ENCODE measurements at places on chromosomes 11 and 22.

DNA sequence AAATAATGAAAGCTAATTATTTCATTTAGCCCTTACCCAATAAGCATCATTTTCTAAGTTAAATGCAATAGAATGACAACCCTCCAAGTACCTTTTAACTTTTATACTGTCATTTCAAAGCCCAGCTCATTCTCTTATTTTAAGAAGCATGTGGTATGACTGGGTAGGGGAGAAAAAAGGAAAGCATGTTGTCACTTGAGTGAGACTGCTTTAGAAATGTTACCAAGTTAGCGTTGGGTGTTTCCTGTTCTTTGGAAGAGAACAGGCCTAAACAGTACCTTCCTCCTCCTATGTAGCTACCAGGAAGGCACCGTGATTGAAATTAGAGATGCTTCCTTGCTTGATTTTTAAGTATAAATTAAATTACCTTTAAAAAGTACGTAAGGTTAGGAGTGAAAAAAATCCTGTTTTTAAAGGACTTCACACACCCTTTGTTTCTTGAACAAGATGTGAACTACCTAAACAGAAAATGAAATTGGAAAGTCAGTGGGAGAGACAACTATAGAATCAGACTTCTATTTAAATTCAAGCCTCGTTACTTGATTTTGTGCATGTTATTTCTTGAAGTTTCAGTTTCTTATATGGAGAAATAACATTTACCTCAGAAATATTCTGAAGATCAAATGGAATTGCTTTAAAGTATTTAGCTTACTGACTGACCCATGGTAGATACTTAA is 741 bp upstream of the CNTF start:
- DNase-seq, result no peak

- DNase-seq, result no peak
These were observed 22.3 kb upstream of the KCNJ11 start for GRCh38 chr11:17410606-17411379.

- DNase-seq, result no peak
These were observed 9.5 kb downstream of the TTC28 start for GRCh38 chr22:28670161-28670560.

GRCh38 chr22:47219789-47220188 is 457.3 kb downstream of the TBC1D22A start:
- DNase-seq, result no peak

- DNase-seq, result no peak
These were observed 14.7 kb upstream of the MFRP start for GRCh38 chr11:119361056-119361787.

DNA sequence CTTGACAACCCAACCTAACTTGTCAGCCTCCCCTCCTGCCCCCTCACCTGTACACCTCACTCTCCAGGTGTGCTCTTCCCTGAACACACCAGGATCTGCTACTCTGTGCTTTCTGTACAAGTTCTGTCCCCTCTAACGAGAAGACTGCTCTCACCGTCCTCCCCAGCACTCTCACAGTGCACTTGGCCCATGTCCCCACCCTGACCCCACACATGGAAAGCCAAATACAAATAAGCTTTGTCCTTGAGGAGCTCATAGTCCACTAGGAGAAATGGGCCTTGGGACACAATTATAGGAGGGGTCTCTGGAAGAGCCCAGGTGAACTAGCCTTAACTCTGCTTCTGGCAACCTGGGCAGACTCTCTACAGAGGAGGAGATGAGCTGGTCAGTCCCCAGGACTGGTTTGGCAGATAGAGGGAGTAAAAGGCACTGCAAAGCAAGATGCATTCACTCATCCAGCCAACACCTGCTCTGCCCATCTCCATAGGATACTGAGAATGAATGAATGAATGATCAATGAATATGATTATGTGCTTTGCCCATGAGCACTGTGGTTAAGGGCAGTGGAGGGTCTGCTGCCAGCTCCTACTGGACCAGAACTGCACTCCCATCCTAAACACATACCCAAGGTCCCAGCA is 9.9 kb downstream of the NIPSNAP1 start:
- no peak for DNase-seq

- no peak for DNase-seq
These were observed 12.9 kb downstream of the NEAT1 start for GRCh38 chr11:65435411-65435931.

- DNase-seq, result no peak
These were observed 4.1 kb upstream of the PTDSS2 start for GRCh38 chr11:445765-446588.

DNA sequence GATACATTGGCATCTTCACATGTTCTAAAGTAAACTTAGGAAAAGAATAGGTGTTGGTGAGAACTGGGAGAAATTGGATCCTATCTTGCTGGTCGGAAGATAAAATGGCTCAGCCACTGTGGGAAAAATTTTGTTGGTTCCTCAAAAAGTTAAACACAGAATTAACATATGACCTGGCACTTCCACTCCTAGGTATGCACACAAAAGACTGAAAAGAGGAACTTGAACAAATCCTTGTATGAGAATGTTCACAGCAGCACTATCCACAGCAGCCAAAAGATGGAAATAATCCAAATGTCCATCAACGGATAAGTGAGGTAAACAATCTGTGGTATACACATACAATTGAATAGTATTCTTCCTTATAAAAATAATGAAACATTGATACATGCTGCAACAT is 4.8 kb upstream of the TPH1 start:
- no peak for DNase-seq

DNA sequence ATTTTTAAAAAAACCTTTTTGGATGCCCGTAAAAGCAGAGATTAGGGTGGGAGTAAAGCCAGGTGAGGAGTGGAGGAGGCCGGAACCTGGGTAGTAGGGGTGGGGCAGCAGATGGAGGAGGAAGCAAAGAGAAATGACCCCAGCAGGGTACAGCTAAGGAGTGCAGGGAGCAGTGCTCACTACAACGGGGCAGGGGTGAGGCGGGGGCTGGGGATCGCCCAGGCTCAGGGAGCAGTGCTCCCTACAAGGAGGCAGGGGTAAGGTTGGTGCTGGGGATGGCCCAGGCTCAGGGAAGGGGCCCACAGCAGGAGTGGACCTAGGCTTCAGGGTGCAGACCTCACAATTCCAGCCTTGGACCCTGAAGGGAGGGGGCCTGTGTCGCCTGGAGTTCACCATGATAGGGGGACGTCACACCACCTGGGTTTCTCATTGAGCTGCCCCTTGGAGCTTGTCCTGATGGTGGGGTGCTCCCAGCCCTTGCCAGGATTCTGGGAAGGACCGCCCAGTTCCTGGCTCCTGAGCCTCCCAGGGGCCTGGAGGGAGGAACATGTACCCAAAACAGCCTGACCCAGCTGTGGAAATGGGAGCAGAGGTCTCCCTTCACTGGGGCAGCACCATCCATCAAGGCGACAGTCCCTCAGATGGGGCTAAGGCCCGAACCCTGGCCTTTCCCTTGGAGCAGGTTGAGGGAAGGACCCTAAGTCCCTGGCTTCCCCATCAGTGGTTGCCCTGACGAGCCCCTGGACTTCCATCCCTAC is 2.9 kb upstream of the PNPLA2 start:
- DNase-seq, result no peak

DNA sequence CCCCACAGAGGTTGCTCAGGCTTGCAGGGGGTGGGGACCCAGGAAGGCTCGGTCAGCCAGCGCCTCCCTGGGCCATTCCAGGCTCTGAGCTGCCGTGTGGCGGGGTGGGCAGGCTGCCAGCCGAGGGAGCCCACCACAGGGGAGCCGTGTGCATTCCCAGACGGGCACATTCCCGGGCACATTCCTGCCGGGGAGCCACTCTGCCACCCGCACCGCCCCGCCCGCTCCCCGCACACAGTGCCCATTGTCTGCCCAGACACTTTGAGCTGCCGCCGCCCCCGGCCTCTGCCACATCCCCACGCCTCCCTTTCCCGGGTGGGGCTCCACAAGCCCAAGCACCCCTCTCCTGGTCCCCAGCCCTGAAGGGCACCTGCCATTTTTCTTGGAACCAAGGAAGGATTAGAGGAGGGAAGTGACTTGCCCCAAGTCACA is 27.4 kb downstream of the RPL3 start:
- no peak for DNase-seq

- no peak for DNase-seq
These were observed 12.6 kb upstream of the UPB1 start for GRCh38 chr22:24482575-24482974.

DNA sequence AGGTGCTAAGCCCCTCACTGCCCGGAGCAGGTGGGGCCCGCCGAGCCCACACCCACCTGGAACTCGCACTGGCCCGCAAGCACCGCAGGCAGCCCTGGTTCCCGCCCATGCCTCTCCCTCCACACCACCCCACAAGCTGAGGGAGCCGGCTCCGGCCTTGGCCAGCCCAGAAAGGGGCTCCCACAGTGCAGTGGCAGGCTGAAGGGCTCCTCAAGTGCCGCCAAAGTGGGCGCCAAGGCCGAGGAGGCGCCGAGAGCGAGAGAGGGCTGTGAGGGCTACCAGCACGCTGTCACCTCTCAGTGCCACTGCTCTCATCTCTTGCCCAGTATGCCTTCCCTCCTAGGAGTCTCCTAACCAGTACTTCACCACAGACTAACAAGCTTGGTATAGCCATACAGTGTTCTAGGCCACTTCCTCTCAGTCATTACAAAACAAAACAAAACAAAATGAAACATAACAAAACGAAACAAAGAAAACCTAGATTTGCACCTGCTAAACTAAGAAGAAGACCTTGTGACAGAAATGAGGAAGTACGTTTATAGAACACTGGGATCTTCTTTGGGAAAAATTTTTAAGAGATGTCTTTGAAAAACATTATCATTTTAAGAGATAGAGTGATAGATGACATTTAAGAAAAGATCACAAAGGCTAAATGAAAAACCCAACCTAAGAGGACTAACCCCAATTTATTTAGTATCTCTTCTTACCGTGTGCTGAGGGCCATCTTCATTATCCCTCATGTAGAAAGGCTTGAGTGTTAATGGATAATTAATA is 47.7 kb upstream of the GAB2 start:
- DNase-seq, result no peak

GRCh38 chr11:45473341-45473895 is 187.3 kb upstream of the SYT13 start:
- no peak for DNase-seq

GRCh38 chr11:7600205-7600775 is 73.0 kb downstream of the CYB5R2 start:
- DNase-seq, result no peak

- peak; percentile 51 for DNase-seq
These were observed 29.0 kb upstream of the RASSF10 start for GRCh38 chr11:12979928-12980689.

DNA sequence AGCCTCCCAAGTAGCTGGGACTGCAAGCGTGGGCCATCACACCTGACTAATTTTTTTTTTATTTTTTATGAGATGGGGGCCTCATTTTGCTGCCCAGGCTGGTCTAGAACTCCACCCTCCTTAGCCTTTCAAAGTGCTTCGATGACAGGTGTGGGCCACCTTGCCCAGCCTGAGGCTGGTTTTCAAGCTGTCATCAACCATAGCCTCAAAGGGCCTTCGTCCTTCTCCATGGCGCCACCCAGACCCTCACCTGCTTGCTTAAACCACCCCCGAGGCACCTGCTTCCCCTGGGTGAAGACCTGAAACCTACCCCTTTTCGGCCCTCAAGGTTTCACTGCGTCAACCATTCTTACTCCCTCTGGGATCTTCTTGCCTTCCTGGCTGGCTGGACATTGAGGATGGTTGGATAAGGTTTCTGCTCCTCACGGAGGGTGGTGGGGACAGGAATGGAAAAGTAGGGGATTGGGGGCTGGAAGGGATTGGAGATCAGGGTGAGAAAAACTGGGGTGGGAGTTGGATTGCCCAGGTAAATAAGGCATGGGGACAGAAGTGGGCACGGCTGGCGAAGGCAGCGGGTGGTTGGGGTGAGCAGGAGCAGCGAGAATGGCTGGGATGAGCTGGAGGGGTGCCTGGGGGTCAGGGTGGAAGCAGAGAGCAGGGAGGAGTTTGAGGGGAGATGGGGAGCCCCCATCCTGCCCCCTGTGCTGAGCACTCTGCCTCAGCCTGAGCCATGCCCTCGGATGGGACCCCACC is 2.8 kb upstream of the ACR start:
- DNase-seq, result no peak

GRCh38 chr11:61871158-61871597 is 20.2 kb downstream of the FADS3 start:
- DNase-seq, result peak; percentile 55

DNA sequence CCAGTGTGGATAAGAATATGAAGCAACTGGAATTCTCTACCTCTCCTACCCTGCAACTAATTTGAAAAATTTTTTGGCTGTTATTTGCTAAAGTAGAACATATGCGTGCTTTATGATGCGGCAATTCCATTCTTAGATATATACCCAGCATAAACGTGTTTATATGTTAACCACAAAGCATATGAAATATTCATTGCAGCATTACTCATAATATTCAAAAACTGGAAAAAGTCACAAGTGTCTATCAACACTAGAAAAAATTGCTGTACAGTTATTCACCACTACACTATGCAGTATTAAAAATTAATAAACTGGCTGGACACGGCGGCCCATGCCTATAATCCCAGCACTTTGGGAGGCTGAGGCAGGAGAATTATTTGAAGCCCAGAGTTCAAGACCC is 226.4 kb downstream of the LUZP2 start:
- DNase-seq, result no peak

DNA sequence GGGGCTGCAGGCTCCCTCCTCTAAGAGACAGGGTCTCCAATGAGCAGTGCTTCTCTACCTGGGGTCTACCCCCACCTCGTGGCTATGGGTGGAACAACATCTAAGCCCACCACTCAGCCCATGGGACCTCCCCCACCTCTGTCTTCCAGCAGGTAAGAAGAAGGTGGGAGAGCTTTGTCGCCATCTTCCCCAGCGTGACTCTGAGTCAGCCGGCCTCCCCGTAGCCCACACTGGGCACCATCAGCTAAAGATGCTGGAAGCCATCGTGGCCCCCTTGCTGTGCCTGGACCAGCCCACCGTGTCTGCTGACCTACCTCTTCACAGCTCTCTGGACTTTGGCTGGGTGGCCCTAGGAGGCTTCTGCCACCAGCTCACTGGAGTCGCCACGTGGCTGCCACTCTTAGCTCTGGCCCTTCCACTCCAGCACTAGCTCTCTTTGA is 944 bp downstream of the C11orf86 start:
- DNase-seq, result no peak

GRCh38 chr11:85281550-85281949 is 345.6 kb downstream of the DLG2 start:
- DNase-seq, result no peak

- no peak for DNase-seq
These were observed 21.2 kb downstream of the SLC5A12 start for GRCh38 chr11:26700574-26701235.

- DNase-seq, result no peak
These were observed 89.9 kb downstream of the PPP6R3 start for GRCh38 chr11:68550485-68550817.

DNA sequence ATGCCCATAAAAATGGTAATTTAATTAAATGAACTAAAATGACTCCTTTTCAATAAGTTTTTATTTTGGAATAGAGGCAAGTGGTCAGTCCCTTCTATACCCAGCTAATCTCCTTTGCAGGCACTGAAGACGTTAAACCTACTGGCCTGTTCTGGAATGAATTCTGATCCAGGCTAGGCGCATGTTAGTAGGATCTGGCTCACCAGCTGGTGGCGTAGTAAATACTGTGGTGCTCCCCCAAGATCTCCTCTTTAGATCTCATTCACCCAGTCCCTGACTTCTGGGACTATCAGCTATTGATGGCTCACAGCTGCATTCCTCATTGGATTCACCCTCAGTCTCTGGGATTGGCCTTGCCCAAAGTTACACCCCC is 173.7 kb upstream of the DDI1 start:
- DNase-seq, result no peak
